HT1080 (cell line): ENCODE measurements at places on chromosomes 5 and 9. TPM values are rescaled to one million over a fixed set of nuclear protein-coding genes. Genes with fewer than 3 reads are reported as not detected.
A peak's percentile ranks its signal among the peaks of the same experiment; 100 is the strongest.

Gene SPINK4
- not detected in 2 replicates for total RNA-seq

GRCh38 chr5:139387611-139388197 lies 2.0 kb downstream of the MZB1 start:
- DNase-seq, result no peak

DNA sequence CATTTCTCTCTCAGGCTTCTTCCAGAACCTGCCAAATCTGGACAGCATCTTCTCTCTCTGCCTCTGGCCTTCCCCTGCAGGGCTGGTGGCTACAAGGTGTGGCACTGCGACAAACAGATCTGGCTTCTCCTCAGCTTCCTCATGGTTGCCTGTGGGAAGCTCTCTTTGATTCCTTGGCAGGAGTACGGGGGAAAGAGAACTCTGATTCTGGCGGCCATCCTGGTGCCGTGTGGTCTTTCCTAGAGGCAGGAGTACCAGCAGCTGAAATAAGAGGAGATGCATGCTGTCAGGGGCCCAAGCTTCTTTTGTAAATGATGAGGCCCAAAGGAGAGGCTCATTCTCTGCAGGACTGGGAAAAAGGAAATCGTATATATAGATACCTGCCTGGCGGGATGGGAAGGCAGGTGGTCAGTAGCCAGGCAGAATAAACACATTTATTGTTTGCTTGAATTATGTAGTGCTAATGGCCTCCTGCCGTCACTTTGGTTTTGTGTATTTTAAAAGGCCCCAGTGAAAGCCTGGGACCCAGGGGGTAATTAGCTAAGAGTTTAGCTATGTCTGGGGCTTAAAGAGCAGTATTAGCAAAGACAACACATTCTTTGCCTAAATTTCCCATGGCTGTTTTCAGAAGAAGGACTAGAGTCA lies at the start of gene CER1:
CER1 (minus strand) TSS at position 343 of the 645 bp plus-strand sequence; CDS start at position 282, 61 bp downstream.
- no peak for DNase-seq

DNA sequence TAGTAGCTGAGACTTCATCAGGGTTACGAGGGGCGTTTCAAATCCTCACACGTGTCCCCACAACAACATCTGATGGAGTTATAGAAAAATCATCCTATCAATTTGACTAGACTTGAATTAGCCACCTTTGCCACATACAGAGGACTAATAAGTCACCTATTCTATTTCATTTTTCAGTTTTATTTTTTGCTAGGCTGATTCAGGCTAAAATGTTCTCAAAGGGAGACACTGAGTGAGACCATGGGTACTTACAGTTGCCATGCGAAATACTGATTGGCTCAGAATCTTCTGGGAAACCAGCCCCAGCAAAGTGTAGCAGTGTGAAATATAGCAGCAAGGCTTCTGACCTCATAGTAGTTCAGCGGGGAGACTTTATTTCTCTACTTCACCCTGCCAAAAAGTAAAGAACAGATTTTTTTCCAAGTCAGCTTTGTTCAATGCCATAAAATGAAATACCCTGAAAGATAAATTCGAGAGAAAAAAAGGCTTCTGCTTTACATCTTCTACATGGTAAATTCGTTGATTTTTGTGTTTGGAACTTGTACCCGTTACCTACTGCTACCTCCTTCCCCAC lies 69.9 kb downstream of the SEMA6A start:
- no peak for DNase-seq

DNA sequence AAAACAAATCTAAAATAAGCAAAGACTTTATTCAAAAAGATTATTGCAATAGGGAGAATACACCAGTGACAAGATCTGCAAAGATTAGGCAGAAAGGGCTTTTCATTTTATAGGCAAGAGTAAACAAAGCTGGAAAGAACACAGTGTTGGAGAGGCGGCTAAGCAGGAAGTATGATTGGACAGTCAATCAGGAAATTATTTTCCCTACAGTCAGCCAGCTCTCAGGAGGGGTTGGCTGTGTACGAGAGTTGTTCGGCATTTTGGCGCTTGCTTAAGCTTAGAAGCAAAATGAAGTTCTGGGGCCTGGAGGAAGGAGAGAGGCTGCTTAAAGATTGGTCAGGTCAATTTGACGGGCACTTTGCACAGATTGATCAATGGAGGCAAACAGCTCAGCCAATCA lies 1030.5 kb downstream of the TLE4 start:
- no peak for DNase-seq

Gene RASEF
- total RNA-seq, result 0.14 and 0.73 TPM in 2 replicates

Gene PCDHA4
- 0.06 and 0.07 TPM in 2 replicates for total RNA-seq

GRCh38 chr5:93280518-93280917 lies 300.5 kb downstream of the NR2F1-AS1 start:
- no peak for DNase-seq

DNA sequence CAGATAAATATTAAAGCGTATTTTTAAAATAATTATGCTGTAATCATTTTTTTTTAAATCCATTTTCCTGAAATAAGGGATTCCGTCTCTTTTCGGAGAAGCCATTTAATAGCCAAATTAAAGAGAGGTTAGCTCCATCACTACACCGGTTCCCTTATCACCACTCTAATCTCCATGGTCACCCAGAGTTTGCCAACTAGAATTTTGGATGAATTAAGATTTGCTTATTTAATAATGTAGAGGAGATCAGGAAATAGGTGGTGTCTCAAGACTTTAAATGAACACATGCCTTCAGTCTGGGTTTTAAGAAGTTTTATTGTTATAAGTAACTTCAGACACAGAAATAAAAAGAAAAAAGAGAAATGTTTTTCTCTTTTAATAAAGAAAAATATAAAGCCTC lies 151.7 kb downstream of the TTC39B start:
- DNase-seq, result no peak

DNA sequence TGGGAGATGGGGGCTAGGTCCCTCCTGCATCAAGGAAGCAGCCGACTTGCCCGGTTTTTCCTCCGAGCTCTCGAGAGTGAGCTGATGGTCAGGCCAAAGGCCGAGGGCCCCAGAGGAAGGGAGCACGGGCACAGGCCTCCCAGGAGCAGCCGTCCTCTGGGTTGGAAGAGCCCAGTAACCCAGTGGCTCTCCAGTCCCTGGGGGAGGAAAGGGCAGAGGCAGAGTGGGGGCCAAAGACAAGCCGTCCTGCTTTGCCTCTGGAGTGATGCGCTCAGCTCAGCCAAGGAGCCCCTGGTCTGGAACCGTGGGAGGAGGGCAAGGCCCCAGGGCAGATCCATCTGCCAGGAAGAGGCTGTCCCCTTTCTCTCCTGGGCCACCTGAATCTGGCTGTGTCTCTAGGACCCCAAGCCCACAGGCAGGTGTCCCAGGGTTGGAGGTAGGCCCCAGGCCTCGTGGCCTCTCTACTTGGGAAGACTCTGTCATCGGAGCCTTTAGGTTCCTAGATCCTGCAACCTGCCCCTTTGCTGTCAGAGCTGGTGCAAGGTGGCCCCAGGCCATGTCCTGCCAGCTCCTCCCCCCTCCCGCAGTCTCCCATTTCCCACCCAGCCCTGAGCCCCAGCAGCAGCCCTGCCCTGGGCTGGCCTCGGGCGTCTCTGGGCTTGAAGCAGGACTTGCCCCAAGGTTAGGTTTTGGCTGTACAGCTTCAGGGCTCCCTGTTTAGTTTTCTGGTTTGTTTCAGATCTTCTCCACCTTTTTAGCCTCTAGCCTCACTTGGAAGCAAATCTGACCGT lies 224.1 kb downstream of the CACNA1B start:
- DNase-seq, result no peak

Gene ORM2
- total RNA-seq, result not detected in 2 replicates

Gene SLC36A2
- total RNA-seq, result not detected in 2 replicates

Gene CFAP77
- not detected in 2 replicates for total RNA-seq

GRCh38 chr5:87298692-87299362 lies 31.1 kb downstream of the RASA1 start:
- DNase-seq, result no peak

DNA sequence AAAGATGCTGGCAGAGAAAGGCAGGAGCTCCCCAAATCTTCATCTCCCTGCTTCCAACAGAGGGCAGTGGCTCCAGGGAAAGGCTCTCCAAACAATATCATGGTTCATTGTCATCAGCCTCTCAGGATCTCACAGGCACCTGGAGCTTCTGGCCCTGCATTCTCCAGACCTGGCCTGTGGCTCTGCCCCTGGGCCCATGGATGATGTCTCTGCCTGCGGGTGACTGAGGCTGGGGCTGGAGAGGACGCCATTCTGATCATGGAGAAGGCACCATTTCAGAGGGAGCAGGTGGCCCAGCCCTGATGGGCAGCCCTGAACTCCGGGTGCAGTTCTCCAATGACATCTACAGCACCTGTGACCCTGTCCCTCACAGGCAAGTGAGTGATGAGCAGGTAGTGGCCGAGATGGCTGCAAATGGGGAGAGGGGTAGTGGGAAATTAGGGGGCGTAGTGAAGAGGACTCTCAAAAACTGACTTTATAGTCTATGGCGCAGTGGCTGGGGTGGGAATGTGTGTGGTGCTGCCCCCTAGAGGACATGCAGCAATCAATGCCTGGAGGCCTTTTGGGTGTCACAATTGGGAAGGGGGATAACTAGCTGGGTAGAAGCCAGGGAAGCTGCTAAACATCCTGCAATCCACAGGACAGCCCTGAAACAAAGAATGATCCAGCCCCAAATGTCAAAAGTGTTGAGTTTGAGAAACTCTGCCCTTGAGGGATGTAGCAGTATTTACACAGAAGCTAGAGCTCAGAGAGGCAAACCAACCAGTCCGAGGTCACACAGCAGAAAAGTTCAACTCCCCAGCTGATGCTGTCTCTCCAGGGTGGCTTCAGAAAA lies 3.2 kb downstream of the SH3PXD2B start:
- DNase-seq, result peak; percentile 15

DNA sequence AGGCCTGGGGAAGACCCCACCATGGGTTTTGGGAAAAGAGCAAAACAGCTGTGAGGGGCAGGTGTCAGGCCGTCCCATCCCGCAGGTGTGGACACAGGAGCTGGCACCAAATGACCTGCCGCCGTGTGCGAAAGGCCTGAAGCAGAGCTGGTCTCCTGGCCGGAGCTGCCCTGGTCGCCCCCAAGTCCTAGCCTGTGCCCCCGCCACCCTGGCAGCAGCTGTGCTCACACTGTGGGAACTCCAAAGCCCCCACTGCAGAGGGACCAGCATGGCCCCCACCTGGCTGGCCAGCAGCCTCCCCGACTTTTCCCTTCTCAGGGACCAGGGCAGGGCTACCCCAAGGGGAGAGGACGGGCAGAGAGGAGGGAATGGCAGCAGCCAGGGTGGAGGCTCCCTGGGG lies 88.4 kb downstream of the KCNT1 start:
- no peak for DNase-seq

GRCh38 chr9:6414247-6414641 lies 1.2 kb downstream of the UHRF2 start:
- peak; percentile 18 for DNase-seq

GRCh38 chr9:125380406-125380805 lies 118.8 kb downstream of the GAPVD1 start:
- peak; percentile 56 for DNase-seq

DNA sequence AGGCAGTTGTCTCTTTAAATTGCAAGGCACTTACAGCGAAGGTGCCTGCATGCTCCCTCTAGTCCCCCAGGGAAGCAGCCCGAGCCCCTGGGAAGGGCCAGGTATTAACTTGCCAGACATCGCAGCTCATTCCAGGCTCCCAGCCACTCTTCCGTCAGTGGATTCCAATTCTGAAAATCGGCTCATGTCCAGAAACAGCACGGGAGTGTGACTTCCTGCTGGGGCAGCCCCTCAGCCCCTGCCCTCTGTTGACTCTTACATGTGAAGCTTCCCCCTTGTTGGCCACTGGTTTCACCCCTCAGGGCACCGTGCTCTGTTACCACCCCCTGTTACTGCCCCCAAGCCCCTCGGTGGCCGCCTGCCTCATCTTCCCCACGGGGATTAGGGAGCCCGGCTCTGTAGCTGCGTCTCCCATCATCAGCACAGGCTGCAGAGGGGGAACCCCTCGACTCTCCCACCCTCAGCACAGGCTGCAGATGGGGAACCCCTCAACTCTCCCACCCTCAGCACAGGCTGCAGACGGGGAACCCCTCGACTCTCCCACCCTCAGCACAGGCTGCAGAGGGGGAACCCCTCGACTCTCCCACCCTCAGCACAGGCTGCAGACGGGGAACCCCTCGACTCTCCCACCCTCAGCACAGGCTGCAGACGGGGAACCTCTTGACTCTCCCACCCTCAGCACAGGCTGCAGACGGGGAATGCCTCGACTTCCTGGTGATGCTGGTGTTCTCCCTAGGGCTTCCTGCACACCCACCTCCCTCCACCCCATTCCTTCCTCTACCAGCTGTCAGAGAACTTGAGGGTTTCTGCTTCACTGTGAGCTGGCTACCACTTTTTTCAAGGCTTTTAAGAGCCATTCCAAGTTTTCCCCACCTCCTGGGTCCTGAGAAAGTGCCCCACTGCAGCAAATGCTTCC lies 11.1 kb upstream of the CACNA1B start:
- DNase-seq, result no peak

DNA sequence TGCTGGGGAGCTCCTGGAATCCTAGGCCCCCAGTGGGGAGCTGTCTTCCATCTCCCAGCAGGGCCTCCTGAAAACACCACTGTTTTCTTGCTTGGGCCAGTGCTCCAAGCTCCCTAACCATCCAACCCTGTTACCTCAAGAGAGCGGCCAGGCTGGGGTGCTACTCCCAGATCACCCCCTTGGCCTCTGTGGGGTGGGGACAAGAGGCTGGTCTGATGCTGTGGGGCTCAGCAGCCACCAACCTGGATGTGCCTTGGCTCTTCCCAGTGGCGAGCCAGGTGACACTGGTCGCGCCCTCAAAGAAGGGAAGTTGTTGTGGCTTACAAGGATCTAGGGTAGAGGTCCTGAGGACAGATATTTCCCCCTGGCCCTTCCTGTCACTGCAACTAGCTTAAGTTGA lies 49.0 kb downstream of the SECISBP2 start:
- DNase-seq, result no peak
